ENCODE measurements at places on chromosomes 13 and 19.

- no peak for DNase-seq
These were observed 8.0 kb upstream of the PDE4C start for GRCh38 chr19:18234194-18234593.

DNA sequence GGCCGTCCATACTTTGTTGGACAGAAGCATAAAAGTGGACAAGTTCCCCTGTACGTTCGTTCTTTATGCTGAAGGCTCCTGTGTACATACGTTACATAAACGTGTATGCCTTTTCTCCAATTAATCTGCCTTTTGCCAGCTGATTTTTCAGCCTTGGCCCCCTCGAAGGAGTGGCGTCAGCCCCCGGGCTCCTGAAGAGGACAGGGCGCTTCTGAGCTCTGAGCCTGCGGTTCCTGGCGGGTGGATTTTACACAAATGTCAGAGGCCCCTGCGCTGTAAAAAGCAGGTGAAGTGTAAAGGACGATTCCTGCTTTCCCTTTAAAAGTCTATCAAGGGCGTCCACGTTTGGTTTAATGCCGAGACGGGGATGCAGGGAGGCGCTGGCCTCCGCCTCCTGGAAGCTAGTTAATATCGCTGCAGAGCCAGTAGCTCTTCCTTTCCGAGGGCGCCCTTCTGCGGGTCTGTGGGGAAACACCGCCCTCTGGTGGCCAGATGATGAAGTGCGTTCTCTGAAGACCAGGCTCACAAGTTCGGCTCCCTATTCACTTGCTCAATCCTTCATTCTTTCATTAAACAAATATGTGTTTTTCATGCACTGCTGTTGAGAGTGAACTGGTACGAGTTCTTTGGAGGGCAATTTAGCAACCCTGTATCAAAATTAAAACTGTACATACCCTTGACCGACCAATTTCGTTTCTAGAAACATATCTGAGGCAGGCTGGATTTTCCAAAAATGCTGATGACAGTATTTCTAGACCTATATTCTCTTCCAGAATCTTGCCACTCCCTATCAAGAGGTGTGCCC, 62.0 kb downstream of the GPR12 start:
- DNase-seq, result peak; percentile 89

GRCh38 chr13:32627793-32628192, 41.5 kb downstream of the PDS5B start:
- DNase-seq, result no peak

- no peak for DNase-seq
These were observed 41.5 kb upstream of the MEDAG start for GRCh38 chr13:30864433-30865122.

GRCh38 chr19:18991006-18991405, 42.3 kb downstream of the SUGP2 start:
- DNase-seq, result no peak

GRCh38 chr13:112055915-112056269, 11.1 kb upstream of the SOX1 start:
- DNase-seq, result no peak

DNA sequence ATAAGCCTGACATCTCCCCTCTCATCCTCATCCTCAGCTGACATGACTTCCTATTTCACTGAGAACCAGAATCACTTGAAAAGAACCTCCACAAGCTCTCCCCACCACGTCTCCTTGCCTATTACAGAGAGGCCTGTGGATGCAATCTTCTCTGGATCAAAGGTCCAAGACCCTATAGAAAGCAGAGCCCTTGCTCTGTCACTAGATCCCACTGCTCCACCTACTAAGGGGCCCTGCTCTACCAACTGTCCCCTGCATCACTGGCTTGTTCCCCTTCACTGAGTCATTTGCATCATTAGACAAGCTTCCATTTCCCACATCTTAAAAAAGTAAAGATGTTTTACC, 40.8 kb downstream of the RCBTB2 start:
- no peak for DNase-seq

- DNase-seq, result no peak
These were observed 28.2 kb downstream of the ATP8B3 start for GRCh38 chr19:1783874-1784273.

DNA sequence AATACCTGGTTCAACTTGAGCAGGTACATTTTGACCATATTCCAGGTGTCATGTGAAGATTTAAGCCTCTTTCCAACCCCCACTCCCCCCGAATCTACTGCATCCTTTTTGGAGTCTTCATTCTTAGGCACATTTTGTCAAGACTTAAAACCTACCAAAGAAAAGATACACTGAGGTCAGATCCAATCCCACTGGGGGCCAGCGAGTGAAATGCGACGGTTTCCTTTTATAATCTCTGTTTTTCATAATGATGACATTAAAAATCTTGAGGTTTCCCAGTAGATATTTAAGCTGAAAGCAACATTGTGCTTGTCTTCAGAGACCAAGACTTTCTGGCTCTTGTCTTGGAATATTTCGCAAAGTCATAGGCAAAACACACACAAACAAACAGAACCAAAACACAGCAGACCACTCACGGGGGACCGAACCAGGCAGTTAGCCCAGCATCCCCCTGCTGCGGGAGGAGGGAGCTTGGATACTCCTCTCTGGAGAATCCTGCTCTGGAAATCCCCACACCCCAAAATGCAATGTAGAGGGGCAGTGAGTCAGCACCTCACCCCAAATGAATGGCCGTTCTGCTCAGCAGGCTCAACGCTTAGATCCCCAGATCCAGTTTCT, 506 bp upstream of the GAS6 start:
- peak; percentile 15 for DNase-seq

DNA sequence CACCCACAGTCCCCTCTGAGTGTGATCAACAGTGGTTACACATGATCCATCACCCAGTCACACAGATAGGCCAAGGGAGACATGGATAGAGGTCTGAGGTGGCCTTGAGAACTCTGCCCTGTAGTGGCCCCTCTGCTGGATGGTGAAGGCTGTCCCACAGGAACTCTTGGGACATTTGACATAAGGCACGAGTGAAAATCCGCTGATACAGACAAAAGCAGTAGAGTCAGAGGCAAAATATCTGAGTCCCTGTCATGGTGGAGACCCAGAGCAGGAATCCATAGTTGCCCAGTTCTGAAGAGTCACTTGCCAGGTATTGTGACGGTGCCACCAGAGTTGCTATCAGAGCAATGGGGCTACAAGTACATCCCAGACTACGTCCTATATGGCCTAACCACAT, 18.8 kb upstream of the SLC25A30 start:
- no peak for DNase-seq

DNA sequence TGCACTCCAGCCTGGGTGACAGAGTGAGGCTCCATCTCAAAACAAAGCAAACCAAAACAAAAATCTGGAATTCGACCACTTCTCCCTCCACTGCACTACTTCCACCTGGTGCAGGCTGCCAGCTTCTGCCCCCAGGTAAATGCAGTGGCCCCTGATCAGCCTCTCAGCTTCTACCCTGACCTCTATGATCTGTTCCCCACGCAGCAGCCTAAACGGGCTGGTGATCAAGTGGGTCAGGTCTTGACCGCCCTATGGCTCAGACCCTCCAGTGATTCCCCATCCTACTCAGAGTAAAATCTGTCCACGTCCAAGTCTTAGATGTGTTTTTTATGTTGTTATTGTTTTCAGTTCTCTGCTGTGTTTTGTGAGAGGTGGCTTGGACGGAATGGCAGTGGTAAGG, 163.9 kb downstream of the KCTD15 start:
- no peak for DNase-seq

GRCh38 chr13:112324116-112324515, 52.0 kb upstream of the SPACA7 start:
- DNase-seq, result no peak

GRCh38 chr19:53549340-53549739, 11.4 kb downstream of the ZNF331 start:
- DNase-seq, result no peak

DNA sequence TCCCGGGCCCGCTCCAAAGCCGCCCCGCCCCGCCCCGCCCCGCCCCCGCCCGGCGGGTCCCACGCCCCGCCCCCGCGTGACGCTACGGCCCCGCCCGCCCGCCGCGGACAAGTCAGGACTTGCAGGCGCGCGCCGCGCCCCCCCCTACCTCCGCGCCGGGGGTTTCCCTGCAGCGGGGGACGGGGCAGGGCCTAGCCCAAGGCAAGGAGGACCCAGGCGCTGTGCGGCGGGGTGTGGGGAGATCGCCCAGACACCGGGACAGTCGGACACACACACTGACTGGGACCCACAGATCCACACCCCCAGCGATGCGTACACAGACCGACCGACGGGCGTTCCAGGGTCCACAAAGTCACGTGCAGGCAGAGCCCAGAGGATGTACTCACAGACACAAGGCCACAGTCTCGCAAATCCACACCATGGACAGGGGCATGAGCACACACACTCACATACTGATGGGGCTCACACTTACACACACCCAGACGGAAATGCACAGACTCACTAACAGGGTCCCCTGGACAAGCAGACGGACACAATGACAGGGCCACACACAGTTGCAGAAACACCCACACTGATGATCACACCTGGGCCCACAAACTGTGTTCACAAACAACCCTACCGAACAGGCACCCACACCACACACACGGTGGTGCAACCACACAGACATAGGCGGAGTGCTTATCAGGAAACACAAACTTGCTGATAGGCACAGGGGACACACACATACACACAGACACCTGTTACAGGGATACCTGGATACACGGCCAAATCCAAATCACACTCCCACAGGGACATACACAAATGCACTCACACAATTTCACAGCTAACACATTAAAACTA, 436 bp upstream of the BBC3 start:
- DNase-seq, result peak; percentile 85

GRCh38 chr13:29865934-29866333, 15.5 kb upstream of the UBL3 start:
- DNase-seq, result no peak

DNA sequence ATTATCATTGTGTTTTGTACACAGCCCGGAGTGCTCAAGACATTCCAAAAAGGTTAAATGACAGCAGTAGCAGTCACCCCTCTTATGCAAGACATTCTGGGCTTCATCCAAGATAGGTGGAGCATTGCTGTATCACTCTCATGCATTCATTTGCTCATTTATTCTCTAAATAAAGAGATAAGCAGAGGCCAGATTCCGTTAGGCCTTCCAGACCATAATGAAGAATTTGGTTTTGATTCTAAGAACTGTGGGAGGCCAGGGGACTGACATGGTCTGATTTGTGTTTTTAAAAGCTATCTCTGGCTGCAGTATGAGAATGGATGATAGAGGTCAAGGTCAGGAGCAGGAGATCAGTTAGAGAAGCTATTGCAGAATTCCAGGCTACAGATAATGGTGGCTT, 145.8 kb downstream of the KCNRG start:
- no peak for DNase-seq

GRCh38 chr19:16261584-16262368, 62.9 kb upstream of the KLF2 start:
- no peak for DNase-seq

DNA sequence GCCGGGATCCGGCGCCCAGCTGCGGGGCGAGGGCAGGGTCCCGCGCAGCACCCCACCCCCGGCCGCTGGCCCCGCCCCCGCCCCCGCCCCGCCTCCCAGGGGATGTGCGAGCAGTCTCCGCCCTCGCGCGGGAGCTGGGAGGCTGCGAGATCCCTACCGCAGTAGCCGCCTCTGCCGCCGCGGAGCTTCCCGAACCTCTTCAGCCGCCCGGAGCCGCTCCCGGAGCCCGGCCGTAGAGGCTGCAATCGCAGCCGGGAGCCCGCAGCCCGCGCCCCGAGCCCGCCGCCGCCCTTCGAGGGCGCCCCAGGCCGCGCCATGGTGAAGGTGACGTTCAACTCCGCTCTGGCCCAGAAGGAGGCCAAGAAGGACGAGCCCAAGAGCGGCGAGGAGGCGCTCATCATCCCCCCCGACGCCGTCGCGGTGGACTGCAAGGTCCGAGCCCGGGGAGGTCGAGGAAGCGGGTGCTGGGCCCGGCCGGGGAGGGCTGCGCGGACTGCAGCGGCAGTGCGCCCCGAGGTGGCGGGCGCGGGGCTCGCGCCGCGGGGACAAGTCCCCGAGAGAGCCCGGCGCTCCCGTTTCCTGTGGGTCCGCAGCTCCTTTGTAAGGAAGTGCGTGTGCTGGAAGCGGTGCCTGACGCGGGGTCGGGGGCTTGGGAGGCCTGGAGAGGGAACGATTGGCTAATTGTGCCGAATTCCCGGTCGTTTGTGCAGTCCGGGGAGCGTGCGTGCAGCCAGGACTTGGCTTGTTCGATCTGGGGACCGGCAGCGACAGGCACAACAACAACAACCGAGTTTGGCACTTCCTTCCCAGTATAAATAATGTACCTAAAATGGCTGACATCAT, at the start of gene ITM2B:
TSS of gene ITM2B (plus strand) at position 161 of the 843 bp plus-strand sequence. CDS start at position 316, 155 bp downstream.
- DNase-seq, result peak; percentile 36

GRCh38 chr13:98775386-98775785, 22.9 kb upstream of the SLC15A1 start:
- DNase-seq, result no peak

DNA sequence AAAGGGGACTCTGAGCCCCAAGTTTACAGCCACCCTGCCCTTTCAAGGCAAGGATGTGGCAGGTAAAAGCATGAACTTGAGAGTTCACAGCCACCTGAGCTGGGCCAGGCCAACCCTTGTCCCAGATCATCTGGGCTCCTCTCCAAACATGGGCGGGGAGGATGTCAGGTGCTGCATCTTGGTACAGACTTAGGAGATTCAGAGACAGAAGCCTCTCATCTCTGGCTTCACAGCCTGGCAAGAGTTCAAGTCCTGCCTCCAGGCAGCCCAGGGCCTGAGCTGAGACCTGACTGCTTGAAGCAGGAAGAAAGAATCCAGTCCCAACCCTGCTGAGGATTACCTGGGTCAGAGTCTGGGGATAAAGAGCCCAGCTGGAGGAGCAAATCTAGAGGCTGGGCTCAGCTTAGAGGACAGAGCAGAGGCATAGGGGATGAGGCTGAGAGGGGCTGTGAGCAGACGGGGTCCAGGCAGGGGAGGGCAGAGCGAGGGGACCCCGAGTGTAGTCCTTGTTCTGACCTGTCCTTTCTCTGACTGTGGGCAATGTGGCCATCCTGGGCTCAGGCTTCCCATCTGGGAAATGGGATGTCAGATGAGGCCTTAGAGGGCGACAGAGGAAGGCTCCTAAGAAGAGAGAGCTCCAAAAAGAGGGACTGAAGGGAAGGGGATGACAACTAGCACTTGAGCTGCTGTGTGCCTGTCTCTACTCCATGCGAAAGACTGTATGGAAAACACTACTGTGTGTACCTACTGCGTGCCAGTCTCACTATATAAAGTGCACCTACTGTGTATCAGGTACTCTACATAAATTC, 6.6 kb upstream of the OR10H5 start:
- DNase-seq, result no peak

- DNase-seq, result no peak
These were observed 246.9 kb downstream of the DCLK1 start for GRCh38 chr13:35884211-35884760.

Measured in breast epithelium (tissue), 4 donors.